Femur (tissue), 1 donor: ENCODE measurements at places on chromosomes 4 and X.

- no peak for DNase-seq
Observed at GRCh38 chr4:10054571-10055041, 33.3 kb upstream of the SLC2A9 start.

DNA sequence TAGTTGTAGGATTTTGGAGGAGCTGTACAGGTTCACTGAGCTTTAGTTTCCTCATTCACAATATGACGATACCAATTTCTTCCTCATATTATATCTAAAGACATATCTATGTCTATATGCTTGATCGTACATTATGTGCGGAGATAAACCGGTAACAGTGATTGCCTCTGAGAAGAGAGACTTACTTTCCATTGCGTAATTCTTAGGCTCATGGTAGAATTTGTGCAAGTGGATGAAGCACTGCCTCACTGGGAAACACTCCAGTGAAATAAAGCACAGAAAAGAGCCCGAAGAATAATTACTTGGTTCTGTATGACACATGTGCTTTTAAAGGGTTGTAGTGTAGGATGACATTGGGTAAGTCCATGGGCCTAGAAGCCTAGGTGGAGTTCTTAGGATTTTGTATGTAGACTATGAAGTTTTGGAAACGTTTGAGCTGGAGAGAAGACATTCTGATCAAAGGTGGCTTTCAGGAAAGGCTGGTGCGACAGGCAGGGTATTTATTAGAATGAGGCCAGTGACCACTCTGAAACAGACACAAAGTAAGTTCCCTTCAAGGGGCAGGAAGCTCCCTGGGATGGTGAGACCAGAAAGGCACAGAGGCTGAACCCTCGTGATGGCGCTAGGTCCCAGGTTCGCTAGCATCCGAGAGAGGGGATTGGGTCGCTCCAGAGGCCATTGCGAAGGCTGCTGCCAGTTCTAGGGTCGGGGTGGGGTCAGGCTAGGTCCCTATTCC is 649 bp upstream of the VBP1 start:
- no peak for DNase-seq

DNA sequence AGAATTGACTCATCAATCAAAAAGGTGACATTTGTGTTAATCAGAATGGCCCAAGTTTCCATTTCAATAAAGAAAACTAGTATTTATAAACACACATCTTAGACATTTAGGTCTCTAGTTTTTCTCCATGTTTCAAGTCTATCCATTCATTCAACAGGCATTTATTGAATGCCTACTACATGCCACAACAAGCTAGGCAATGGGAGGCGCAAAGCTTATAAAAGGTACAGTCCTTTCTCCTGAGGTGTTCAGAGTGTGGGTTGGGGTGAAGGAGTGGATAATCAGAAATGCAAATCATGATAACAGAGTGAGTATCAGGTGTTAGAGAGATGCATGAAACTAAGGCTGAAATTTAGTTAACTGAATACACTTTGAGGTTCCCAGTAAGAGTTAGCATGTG is 78.0 kb downstream of the HCCS start:
- DNase-seq = no peak

GRCh38 chr4:76028350-76028765 is 5.1 kb upstream of the CXCL10 start:
- DNase-seq = no peak

DNA sequence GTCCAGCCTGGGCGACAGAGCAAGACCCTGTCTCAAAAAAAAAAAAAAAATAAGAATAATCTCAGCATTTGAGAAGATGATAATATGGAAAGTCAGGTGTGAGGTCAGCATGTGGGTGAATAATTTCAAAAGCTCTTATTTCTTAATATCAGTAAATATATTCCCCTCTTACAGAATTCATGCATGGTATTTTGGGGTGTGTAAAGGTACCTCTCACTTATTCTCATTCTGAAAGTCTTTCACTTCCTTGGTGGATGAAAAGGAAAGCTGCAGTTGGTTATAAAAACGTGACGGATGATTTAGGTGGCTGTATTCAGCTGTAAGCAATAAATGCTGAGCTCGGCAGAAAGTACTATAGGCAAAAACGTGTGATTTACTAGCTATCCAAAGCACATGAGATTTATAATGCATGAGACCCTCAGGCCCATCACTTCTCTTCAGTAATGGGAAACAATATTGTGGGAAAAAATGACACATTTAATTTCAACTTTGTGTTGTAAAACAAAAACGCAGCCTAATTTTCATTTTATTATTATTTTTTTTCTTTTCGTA is 353.2 kb upstream of the MAGEB2 start:
- DNase-seq = no peak

DNA sequence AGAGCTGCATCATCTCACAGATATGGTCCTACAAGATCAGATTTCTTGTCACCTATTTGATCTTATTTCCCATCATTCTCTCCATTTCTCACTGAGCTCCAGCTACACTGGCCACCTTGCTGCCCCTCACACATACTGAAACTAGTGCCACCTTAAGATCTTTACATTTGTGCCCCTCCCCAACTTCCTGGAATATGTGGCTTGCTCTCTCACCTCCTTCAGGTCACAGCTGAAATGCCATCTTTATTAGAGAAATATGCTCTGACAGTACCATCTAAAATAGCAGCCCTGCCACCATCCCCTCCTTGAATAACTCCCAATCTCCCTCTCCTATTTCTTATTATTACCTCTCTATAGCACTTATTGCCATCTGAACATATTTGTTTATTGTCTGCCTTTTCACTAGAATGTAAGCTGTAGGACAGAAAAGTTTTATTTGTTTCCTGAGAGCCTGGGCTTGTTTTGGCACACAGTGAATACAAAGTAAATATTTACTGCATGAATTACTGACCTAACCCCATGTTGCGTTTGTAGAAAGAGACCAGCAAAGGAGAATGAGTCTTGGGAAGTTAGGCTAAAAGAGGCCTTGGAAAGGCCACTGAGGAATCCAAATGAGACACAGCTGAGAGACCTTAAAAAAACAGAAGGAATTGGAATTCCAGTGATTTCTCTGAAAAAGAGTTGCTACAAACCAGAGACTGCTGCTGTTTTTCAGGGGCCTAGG is 22.7 kb downstream of the DYNLT3 start:
- no peak for DNase-seq

DNA sequence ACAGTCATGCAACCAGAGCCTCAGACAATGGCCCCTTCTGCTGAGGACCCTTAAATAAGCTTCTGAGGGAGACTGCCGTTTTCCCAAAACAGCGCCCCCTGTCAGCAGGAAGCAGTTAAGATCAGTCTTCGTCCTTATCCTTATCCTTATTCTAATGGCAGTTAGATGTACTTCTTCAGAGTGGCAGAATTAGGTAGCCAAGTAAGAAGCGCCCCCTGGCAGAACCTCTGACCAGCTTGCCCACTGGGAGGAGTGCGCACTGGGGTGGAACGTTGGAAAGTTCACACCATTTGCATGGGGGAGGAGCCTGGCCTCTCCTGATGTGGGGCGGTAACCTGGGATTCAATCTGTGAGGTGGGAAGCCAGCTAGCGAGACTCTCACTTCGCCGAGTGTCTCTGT is 133.6 kb upstream of the QRFPR start:
- DNase-seq = no peak

- no peak for DNase-seq
Observed at GRCh38 chrX:107447642-107448041, 1.8 kb upstream of the FRMPD3 start.

GRCh38 chr4:33072298-33073089 is 2352.3 kb downstream of the PCDH7 start:
- DNase-seq = no peak

DNA sequence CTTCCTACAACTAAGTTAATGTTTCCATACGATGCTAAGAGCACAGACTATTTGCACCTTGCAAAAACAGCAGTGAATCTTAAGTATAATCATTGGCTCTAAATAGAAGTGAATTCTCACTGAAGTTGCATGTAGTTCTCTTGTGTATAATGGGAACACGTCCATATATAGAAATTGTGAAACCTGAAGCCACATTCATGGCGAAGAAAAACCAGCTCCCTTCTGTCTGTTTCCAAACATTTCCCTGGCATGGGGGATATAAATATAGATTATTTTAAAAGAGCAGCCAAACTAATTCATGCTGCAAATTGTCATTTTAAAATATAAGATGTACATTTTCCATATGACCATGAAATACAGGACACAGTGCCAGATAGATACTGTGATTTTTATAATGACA is 71.1 kb downstream of the TRAM1L1 start:
- no peak for DNase-seq

GRCh38 chrX:9576059-9576458 is 111.2 kb downstream of the TBL1X start:
- no peak for DNase-seq

- DNase-seq = no peak
Observed at GRCh38 chr4:186514271-186514950, 41.0 kb downstream of the MTNR1A start.

- DNase-seq = no peak
Observed at GRCh38 chrX:17072721-17073230, 126.3 kb downstream of the REPS2 start.

DNA sequence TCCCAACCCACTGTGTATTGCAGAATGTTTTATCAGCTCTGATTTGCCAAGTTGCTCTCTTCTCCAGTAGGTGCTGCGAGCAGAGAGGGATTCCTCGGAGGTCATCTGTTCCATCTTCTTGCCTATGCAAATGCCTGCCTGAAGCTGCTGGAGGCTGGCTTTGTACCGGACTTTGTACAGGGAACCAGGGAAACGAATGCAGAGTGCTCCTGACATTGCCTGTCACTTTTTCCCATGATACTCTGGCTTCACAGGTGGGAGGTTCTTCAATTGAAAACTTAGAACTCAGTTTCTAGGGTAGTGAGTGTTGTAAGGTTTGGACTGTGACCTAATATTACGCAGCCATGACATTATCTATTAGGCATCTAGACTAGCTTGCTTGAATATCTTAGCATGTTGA is 24.9 kb downstream of the AR start:
- DNase-seq = no peak

- DNase-seq = no peak
Observed at GRCh38 chr4:153246446-153247115, 42.3 kb downstream of the TRIM2 start.

DNA sequence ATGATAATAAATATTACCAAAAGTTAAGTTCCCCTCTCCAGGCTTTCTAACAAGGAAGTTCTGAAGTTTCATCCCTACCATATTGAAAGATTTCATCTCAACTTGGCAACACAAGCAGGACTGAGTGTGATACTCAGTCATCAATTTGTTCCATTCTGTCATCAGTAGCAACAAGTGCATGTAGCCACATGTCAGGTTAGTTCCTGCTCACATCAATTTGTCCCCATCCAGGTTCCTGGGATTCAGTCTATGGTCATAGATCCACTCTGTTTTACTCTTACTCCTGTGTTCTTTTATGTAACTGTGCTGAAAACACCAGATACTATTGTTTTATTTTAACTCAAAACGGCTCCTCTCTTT is 22.2 kb downstream of the SMPX start:
- no peak for DNase-seq

- no peak for DNase-seq
Observed at GRCh38 chr4:13640149-13640940, 12.8 kb upstream of the BOD1L1 start.

DNA sequence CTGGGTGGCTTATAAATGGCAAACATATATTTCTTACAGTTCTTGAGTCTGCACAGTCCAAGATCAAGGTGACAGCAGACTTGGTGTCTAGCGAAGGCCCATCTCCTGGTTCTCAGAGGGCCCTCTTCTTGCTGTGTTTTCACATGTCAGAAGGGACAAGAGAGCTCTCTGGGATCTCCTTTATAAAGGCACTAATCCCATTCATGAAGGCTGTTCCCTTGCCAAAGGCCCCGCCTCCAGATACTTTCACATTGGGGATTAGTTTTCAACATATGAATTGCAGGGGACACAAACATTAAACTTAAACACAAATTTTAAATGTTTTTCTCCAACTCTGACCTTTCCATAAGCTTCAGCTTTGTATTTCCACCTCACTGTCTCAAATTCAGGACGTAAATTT is 1135.0 kb upstream of the TENM3 start:
- no peak for DNase-seq

DNA sequence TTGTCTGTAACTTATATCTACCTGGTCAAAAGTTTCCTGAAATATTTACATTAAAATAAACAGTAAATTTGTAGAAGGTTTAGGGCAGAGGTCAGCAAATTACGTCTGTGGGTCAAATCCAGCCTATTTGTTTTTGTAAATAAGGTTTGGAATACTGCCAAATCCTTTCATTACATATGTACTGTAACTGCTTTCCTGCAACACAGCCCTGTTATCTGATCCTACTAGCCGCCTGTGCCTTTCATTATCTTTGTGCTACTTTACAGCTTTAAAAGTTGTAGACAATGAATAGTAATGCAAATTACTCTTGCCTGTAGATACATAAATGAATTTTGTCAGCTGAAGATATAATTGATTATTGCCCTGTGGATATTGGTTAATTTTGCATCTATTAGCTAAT is 369.6 kb upstream of the SLC7A11 start:
- DNase-seq = no peak

- no peak for DNase-seq
Observed at GRCh38 chr4:188032170-188032569, 36.6 kb downstream of the ZFP42 start.

DNA sequence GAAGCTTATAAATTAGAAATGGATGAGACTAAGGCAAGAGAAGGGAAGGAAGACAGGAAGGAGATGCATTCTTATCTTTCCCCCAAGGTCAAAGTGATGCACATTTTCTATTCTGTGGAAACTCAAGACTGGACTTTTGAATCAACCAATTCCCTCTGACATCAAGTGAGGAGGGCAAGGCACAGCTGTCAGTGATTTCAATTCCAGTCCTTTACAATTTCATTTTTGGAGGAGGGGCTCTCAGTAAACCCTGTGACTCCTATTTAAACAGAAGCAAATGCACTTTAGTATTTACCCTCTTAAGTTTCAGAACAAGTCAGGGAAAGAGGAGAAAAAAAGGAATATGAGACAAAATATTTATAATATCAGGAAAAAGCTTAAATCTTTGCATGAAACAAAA is 134.0 kb downstream of the MGST2 start:
- DNase-seq = no peak

- no peak for DNase-seq
Observed at GRCh38 chrX:26328608-26329319, 112.8 kb downstream of the MAGEB5 start.

DNA sequence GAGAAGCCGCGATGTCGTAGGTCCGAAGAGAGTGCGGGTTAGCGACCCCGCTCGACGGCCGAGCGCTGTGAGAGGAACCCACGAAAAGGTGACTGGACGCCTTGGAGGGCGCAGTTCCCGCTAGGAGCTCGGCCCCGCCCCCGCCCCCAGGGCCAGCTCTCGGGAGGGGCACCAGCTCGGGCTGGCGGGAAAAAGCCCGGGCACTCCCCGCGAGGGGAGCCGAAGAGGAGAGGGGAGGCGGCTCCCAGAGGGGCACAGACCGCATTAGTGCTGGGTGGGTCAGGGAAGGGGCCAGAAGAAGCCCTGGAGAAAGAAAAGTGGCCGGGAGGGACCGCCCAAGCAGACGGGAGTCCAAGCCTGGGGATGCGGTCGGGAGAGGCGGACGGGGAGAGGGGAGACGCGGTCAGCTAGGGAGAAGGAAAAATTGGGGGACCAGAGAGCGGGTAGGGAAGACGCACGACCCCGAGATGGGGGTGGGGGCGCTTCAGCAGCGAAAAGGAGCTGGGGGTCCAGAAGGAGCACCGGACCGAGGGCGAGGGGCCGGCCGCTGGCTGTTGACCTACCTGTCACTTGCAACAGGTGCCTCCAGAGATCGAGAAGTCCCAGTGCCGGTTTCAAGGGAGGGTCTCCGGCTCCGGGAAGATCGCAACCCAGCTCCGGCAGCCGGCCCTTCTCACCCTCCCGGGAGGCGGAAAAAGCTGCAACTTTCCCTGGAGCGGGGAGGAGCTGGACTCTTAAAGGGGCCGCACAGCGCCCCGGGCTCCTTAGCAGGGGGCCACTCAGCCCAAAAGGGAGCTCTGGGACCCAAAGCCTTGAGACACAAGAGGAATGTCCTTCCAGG is at the start of gene SYTL4:
Gene SYTL4 (minus strand): TSS at position 681 of the 841 bp plus-strand sequence. CDS start 30,084 bp downstream, outside the sequence.
- peak; percentile 22 for DNase-seq

- no peak for DNase-seq
Observed at GRCh38 chr4:108031427-108032083, 41.9 kb downstream of the HADH start.
